Activated CD8-positive, alpha-beta T cell treated with anti-CD3 and anti-CD28 coated beads for 36 hours (primary cell): ENCODE measurements at places on chromosomes 7 and 10.

DNA sequence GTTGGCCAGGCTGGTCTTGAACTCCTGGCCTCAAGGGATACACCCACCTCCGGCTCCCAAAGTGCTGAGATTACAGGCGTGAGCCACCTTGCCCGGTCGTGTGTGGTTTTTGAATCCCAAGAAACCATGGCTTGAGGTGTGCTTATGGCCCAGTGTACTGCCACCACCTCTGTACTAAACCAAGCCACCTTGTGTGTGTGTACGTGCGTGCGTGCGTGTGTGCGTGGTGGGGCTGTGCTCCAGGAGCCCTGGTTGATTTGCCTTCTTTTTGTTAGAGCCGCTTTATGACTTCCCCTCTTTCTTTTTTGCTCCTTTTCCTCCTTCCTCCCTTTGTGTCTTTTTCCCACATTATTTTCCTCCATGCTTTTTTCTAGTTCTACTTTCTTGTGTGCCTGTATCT is 121.4 kb downstream of the CAMK1D start:
- peaks cover 12% of the 10 kb centered on the region for H3K4me1 ChIP-seq
- H3K4me3 ChIP-seq, result no peak overlapping the region
- no peak for DNase-seq

DNA sequence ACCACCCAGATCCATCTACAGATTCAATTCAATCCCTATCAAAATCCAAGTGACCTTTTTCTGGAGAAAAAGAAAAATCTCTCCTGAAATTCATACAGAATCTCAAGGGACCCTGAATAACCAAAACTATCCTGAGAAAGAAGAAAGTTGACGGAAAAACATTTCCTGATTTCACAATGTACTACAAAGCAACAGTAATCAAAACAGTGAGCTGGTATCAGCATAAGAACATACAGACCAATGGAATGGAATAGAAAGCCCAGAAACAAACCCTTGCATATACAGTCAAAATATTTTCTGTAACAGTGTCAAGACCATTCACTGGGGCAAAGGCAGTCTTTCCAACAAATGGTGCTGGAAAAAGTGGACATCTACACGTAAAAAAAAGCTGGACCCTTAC is 89.9 kb downstream of the JMJD1C start:
- H3K4me3 ChIP-seq, result no peak overlapping the region
- H3K27ac ChIP-seq, result no peak overlapping the region
- no peaks in the 10 kb centered on the region for H3K27me3 ChIP-seq
- H3K36me3 ChIP-seq, result peaks cover 11% of the 10 kb centered on the region
- peaks cover 19% of the 10 kb centered on the region for H3K4me1 ChIP-seq
- no peak for DNase-seq

GRCh38 chr7:110507369-110507768 is 583.6 kb upstream of the LRRN3 start:
- no peak overlapping the region for H3K27ac ChIP-seq
- peaks cover 2% of the 10 kb centered on the region for H3K4me1 ChIP-seq
- no peak overlapping the region for H3K4me3 ChIP-seq
- no peaks in the 10 kb centered on the region for H3K36me3 ChIP-seq
- no peaks in the 10 kb centered on the region for H3K27me3 ChIP-seq

DNA sequence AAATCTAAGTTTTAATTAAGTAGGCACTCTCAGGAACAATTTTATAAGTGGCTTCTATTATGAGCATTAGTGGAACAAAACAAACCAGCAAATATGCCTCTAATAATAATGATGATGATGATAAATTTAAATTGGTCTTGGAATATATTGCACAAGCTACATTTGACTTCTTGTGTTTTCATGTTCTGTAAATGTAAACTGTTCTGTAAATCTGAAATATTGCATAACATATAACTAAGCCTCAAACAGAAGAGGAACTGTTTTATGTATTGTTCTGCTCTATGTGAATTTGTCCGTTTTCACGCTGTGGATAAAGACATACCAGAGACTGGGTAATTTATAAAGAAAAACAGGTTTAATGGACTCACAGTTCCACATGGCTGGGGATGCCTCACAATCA is 625.2 kb upstream of the CELF2 start:
- H3K27ac ChIP-seq, result no peak overlapping the region
- no peaks in the 10 kb centered on the region for H3K4me1 ChIP-seq
- H3K27me3 ChIP-seq, result no peaks in the 10 kb centered on the region
- H3K36me3 ChIP-seq, result no peaks in the 10 kb centered on the region
- no peak overlapping the region for H3K4me3 ChIP-seq
- DNase-seq, result no peak

DNA sequence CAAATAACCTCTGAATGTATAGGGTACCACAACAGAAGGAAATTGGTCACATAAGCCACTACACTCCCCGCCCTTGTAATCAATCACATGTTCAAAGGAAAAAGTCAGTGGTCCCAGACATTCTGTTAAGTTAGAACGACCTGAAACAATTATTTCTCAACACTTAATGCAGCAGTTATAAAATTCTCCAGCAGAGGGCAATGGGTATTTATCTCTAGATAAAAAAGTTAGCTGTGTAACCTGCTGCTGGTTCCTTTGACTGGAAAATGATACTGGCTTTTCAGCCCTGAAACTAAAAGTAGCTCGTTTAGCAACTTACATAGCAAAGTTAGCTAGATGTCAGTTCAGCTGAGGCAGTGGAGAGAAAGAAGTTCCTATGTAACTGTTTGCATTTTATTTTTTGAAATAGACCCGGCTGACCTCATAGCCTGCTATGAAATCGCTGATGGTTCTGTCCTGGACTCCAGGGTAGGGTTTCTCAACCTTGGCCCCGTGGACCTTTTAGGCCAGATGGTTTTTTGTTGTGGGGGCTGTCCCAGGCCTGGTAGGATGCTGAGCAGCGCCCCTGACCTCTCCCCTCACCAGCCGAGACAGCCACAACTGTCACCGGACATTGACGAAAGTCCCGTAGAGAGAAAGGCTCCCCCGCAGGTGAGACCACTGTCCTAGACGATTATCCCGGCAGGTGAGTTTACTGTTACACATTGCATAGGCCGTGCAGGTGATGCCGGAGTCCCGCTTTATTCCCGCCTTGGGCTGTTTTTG is 40.2 kb upstream of the PROSER2 start:
- H3K4me3 ChIP-seq, result no peak overlapping the region
- H3K27ac ChIP-seq, result no peak overlapping the region
- H3K27me3 ChIP-seq, result peaks cover 5% of the 10 kb centered on the region
- no peaks in the 10 kb centered on the region for H3K36me3 ChIP-seq

DNA sequence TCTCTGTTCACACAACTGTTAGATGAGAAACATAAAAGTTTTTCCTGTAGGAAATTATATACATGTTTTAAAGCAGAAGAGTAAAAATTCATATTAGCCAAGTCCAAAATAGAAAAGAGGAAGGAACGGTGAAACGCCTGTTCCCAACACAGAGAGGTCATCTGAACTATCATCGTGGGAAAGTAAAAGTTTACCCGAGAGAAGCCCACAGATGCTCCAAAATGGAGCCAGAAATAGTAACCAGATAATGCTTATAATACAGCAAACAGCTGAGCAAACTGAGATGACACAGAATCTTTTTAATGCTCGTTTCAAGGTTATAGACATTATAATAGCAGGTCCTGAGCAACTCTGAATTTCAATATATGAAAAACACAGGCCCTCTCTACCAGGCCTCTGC is 24.5 kb downstream of the FRMD4A start:
- H3K27ac ChIP-seq, result no peak overlapping the region
- H3K36me3 ChIP-seq, result no peaks in the 10 kb centered on the region
- peaks cover 14% of the 10 kb centered on the region for H3K27me3 ChIP-seq
- H3K4me3 ChIP-seq, result no peak overlapping the region
- no peaks in the 10 kb centered on the region for H3K4me1 ChIP-seq

DNA sequence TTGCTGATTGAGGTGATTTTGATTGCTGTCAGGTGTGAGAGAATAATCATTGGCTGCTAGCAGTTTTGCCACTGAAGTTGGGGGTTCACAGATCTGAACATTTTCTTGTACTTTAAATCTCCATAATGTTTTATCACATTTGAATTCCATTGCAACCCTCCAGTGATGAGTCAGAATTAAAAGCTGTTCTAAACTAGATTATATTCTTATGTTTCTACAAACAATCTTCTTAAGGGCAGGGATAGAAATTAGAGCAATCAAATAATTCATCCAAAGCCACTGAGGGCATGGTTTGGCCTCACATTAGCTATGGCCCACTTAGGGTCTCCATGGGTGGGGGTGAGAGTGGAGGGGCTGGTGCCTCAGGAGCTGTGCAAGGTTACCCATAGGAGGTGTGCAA is 53.0 kb upstream of the RPA3 start:
- no peak overlapping the region for H3K27ac ChIP-seq
- H3K4me1 ChIP-seq, result peaks cover 22% of the 10 kb centered on the region
- H3K36me3 ChIP-seq, result no peaks in the 10 kb centered on the region
- H3K27me3 ChIP-seq, result no peaks in the 10 kb centered on the region
- DNase-seq, result no peak

DNA sequence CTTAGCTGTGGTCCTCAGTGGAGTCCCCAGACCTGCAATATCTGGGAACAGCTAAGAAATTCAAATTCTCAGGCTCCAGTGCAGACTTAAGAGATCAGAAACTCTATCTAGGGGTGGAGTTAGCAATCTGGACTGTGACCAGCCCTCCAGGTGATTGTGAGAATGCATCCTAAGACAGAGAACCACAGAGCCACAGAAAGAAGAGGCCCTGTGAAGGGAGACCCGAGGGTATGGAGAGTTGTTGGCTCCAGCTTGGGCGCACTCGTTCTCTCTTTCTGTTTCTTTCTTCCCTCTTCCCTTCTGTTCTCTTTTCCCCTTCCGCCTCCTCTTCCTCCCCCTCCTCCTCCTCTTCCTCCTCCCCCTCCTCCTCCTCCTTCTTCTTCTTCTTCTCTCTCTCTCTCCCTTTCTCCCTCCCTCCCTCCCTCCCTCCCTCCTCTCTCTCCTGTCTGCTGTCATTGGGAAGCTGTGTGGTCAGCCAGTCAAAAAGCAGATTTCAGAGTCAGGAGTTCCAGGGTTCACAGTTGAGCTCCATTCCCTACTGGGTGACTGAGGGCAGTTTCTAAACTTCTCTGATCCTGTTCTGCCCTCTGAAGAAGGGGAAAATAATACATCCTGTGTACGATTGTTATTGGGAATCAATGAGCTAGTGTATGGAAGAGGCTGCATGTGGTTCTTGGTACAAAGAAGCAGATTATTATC is 62.1 kb upstream of the STEAP1B start:
- peaks cover 38% of the 10 kb centered on the region for H3K4me1 ChIP-seq
- H3K27me3 ChIP-seq, result peaks cover 30% of the 10 kb centered on the region
- H3K27ac ChIP-seq, result no peak overlapping the region
- peak; percentile 25 for DNase-seq
- H3K4me3 ChIP-seq, result no peak overlapping the region

- no peaks in the 10 kb centered on the region for H3K27me3 ChIP-seq
- H3K4me1 ChIP-seq, result peaks cover 16% of the 10 kb centered on the region
- peaks cover 4% of the 10 kb centered on the region for H3K36me3 ChIP-seq
- H3K4me3 ChIP-seq, result no peak overlapping the region
These were observed 246.6 kb downstream of the ZMYND11 start for GRCh38 chr10:381805-382204.

DNA sequence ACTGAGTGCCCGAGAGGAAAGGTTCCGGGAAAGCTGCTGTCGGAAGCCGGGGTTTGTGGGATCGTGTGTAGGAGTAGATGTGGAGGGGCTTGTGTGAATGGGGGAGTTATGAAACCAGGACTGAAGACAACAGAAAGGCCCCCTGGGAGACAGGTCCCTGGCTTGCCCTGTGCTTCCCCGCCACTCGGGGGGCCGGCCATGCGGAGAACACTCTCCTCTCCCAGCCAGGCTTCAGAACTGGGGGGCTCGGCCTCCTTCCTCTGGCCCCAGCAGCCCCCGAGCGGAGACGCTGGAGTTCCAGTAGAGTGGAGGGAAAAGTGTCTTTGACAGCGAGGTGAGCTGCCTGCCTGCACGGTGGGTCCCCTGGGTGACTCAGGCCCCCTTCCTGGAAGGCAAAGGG is 185.0 kb downstream of the MGMT start:
- H3K36me3 ChIP-seq, result peaks cover 29% of the 10 kb centered on the region
- H3K4me1 ChIP-seq, result no peaks in the 10 kb centered on the region
- no peak overlapping the region for H3K4me3 ChIP-seq
- H3K27me3 ChIP-seq, result no peaks in the 10 kb centered on the region
- no peak overlapping the region for H3K27ac ChIP-seq

DNA sequence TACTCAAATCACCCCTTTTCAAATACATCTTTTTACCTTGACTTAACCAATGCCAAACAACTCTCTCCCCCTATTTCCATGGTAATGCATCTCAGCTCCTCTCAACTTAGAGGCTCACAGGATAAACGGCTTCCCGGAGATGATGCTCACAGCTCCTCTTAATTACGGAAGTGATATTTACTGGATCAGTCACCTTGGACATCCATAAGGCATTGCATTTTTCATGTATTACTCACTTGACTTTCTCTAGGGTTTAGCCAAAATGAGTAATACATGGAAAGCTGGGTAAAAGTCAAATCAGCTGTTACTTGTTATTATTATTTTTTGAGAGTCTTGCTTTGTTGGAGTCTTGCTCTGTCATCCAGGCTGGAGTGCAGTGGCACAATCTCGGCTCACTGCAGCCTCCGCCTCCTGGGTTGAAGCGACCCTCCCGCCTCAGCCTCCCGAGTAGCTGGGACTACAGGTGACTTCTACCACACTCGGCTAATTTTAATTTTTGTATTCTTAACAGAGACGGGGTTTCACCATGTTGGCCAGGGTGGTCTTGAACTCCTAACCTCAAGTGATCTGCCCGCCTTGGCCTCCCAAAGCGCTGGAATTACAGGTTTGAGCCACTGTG is 73.3 kb upstream of the RHEB start:
- DNase-seq, result no peak
- H3K4me3 ChIP-seq, result no peak overlapping the region
- H3K27ac ChIP-seq, result no peak overlapping the region
- no peaks in the 10 kb centered on the region for H3K27me3 ChIP-seq

- peak overlapping the region; percentile 0 for H3K27ac ChIP-seq
- H3K36me3 ChIP-seq, result peaks cover 69% of the 10 kb centered on the region
- H3K27me3 ChIP-seq, result no peaks in the 10 kb centered on the region
- peaks cover 44% of the 10 kb centered on the region for H3K4me1 ChIP-seq
These were observed 171.4 kb downstream of the SFMBT2 start for GRCh38 chr10:7239312-7239985.

DNA sequence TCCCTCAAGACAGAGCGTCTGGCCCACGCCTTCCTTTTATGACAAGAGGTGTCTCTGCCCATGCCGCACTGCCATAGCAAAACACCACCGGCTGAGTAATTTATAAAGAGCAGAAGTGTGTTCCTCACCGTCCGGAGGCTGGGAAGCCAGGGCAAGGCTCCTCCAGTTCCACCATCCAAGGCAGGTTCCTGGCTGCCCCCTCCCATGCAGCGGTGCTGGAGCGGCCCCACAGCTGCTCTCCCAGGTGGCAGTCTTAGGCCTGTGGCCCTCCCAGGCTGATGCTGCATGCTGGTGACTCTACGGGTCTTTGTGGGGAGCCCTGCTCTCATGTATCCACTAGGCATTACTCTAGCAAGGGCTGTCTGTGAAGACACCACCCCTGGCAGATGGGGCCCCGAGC is 113.1 kb downstream of the TCERG1L start:
- H3K4me3 ChIP-seq, result no peak overlapping the region
- H3K27me3 ChIP-seq, result peaks cover 3% of the 10 kb centered on the region
- H3K36me3 ChIP-seq, result no peaks in the 10 kb centered on the region
- H3K27ac ChIP-seq, result no peak overlapping the region
- H3K4me1 ChIP-seq, result no peaks in the 10 kb centered on the region
- DNase-seq, result no peak
